Skeletal muscle cell (primary cell): ENCODE measurements at places on chromosomes 1 and 21.
A peak's percentile ranks its signal among the peaks of the same experiment; 100 is the strongest.

DNA sequence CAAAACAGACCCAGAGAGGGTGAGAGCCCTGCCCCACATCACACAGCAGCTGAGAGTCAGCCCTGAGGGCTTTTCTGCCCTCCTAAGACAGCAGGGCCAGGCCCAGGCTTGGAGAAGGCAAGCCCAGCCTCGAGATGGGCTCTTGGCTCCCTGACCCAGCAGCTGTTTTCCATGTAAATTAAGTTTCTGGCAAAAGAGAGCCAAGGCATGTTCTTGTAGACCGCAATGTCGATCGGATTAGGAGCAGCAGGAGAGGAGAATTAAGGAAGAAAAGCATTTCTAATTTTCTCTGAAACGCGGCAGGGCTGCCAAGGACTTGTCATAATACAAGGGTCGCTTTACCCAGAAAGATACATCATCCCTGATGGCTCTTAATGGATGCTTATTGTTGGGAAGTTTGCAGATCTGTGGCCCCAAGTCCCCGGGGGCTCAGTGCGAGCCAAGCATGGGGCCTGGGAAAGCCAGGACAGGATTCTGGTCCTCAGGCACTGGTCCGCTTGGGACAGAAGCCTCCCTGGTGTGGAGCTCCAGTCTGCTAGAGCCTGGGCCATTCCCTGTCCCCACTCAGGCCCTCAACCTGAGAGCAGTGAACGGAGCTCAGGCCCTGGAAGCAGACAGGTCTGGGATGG, 62.8 kb downstream of the DMRTB1 start:
- no peak for DNase-seq

- DNase-seq, result no peak
These were observed 45.5 kb downstream of the TOR3A start for GRCh38 chr1:179127163-179127895.

DNA sequence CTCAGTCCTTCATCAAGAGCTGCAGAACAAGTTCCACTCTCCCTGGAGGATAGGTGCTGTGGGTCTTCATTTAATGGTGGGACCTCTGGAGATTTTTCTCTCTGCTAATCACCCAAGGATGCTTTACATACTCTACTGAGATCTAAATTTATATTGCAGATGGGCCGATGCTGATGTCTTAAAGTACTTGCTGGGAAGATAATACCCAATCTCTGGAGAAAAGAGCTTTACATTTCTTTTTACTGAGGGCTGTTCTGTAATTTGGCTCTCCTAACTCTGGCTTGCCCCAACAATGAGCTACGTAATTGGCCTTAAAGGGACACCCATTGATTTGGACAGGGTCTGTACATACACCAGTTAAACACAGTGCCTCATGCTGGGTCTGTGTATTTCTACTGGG, 86.9 kb downstream of the ST6GALNAC3 start:
- DNase-seq, result no peak

DNA sequence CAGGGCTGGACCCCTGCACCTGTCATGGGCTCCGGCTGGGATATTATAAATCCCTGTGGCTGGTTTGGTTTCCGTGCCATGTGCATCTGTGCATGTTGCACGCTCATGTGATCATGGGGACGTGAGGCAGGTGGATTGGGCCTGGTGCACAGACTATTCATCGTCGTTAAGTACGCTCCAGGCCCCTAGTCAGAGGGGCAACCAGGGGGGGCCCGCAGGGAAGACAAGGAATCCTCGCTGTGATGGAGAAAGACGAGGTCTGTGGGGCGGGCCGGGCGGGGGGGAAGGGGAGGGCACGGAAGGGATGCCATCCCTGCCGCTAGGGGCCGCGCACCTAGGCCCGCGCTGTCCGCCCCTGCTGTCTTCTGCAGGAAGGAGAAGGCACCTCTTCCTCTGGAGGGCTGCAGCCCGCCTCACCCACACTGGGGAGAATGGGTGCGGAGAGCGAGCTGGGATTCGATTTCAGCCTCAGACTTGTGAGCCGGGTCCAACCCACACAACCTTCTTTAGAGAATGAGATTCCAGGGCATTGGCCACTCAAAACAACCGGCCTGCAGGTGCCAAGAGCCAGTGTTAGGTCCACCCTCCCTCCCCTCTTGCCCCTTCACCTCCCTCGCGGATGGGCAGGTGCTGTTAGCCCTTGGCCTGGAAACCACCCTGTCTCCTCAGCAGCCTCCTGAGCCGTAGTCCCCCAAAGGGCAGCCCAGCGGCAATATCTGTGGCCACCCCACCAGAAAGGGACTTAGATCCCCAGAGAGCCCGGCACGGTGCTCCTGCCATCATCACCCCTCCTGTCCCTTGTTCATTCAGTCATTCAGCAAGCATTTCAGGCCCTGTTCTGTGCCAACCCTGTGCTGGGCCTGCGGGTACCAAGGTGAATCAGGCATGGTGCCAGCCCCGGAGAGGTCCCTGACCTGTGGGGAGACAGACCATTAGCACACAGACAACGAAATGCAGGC, 950 bp upstream of the LRP8 start:
- DNase-seq, result no peak

DNA sequence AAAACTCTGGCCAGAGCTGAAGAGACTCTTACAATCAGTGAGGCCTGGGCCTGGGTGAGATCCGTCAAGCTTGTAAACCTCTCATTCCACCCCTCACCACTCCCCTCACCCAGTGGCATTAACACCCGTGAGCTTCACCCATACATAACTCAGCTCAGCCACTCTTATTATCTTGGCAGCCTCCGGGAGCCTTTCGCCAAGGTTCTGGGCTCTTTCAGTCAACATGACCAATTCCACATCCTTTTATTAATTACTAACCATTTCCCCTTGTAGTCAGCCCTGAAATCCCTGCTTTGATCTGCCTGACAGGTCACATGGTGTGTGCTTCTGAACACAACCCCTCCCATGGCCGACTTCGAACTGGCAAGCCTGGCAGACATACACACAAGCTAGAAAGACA, 134.8 kb downstream of the SETD4 start:
- DNase-seq, result no peak

DNA sequence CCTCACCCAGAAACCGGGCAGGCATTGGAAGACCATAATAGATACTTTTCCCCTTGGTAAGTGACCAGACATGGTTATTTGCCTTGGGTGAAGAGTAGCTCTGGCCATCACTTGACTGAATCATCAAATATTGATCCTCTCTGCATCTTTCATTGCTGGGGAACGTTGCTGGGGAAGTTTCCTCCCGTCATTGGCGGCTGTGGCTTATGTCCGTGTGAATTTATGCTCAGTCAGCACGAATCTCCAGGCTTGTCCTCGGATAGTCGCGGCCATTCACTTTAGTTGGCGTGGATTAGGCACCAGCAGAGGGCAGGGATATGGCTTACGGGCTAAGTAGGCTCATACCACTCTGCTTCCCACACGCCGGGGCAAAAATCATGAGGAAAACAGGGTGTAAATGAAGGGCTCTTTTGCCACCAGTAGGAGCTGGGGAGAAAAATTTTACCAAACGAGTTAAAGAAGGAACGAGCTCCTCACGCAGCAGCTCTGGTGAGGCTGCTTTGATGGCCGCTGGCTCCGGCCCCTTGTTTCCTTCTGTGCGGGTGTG, 473.4 kb downstream of the CAMTA1 start:
- no peak for DNase-seq

DNA sequence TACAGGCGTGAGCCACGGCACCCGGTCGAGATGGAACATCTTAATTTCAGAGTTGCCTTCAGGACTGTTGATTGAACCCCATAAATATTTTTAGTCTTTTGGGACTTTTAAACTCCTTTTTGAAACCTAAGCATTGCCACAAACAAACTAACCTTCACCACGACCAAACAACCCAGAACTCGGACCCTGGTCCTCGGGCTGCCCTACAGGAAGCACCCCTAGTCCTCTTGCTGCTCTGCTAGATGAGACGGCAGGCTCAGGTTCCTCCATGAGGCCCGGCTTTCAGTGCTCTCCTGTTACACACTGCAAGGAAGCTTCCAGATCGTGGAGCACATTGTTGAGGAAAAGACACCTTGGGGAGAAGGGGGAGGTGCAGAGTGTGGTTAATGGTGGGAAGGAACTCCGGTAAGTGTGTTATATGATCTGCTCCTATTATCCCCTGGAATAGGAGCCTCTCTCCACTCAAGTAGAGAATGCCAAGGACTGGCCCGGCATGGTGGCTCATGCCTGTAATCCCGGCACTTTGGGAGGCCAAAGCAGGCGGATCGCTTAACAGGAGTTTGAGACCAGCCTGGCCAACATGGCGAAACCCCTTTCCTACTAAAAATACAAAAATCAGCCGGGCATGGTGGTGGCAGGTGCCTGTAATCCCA, 5.7 kb downstream of the EPHX1 start:
- no peak for DNase-seq

DNA sequence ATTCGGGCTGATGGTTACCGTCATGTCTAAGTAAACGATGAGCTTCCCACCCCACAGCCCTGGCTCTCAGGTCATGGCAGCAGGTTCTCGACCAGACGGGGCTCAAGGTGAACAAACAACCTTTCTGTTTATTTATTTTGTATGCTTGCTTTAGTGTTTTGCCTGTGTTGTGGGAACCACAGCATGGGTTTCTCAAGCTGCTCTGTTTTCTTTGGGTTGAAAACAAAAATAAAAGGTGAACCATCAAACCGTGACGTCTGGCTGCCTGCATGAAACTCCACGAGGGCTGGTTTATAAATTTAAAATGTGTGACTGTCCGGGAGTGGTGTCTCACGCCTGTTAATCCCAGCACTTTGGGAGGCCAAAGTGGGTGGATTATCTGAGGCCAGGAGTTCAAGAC, 28.0 kb downstream of the TMEM51 start:
- DNase-seq, result no peak

- DNase-seq, result no peak
These were observed 127.7 kb upstream of the ZBTB40 start for GRCh38 chr1:22323846-22324504.

DNA sequence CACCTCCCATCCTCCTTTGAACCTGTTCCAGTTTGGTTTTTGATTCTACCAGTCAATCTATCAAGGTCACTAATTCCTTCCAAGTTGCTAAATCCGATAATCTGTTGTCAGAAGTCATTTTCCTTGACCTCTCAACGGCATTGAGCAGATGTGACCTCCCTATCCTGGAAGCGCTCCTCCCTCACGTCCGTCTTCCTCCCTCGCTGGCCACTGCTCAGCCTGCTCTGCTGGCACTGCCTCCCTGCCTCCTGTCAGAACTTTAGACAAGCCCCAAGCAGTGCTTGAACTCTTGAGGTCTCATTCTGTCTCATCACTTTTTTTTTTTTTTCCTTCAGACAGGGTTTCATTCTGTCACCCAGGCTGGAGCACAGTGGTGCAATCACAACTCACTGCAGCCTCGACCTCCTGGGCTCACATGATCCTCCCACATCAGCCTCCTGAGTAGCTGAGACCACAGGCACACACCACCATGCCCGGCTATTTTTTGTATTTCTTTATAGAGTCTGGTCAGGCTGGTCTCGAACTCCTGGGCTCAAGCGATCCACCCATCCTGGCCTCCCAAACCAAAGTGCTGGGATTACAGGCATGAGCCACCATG, 4.4 kb upstream of the ACOT7 start:
- DNase-seq, result no peak

GRCh38 chr1:204992998-204993314, 50.1 kb upstream of the CNTN2 start:
- DNase-seq, result no peak

DNA sequence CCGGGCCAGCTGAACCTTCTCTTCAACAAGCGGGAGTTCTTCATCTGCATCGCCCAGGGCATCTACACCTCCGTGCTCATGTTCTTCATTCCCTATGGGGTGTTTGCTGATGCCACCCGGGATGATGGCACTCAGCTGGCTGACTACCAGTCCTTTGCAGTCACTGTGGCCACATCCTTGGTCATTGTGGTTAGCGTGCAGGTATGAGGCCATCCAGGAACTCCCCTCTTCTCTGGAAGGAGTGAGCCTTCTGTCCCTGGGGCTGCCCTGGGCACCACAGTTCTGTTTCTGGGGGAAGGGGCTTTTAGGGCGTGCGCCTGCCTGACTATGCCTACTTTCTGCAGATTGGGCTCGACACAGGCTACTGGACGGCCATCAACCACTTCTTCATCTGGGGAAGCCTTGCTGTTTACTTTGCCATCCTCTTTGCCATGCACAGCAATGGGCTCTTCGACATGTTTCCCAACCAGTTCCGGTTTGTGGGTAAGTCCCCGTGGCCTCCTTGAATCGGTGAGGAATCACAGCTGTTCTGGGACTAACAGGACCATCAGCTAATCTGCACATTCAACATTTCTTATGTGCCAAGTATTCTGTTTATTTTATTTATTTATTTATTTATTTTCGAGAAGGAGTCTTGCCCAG, 21.1 kb downstream of the ATP8B2 start:
- DNase-seq, result no peak

DNA sequence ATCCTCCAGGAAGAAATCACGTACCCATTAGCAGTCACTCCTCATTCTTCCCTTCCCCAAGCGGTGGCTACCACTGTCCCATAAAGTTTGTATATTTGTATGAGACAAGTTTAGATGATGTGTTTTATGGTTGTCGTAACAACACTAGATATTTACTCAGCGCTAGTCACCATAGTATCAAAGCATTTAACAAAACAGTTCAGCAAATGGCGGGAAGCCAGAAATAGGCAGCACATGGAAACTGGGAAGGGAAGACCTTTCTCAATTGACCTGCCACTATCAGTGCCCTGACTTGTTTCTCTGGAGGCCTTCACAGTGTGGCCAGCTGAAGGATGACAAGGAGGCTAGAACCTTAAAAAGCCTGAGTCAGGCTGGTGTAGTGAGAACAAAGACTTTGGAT, 31.1 kb downstream of the CNST start:
- DNase-seq, result peak; percentile 63

- peak; percentile 98 for DNase-seq
These were observed 115.7 kb upstream of the IPO9 start for GRCh38 chr1:201713086-201713810.

DNA sequence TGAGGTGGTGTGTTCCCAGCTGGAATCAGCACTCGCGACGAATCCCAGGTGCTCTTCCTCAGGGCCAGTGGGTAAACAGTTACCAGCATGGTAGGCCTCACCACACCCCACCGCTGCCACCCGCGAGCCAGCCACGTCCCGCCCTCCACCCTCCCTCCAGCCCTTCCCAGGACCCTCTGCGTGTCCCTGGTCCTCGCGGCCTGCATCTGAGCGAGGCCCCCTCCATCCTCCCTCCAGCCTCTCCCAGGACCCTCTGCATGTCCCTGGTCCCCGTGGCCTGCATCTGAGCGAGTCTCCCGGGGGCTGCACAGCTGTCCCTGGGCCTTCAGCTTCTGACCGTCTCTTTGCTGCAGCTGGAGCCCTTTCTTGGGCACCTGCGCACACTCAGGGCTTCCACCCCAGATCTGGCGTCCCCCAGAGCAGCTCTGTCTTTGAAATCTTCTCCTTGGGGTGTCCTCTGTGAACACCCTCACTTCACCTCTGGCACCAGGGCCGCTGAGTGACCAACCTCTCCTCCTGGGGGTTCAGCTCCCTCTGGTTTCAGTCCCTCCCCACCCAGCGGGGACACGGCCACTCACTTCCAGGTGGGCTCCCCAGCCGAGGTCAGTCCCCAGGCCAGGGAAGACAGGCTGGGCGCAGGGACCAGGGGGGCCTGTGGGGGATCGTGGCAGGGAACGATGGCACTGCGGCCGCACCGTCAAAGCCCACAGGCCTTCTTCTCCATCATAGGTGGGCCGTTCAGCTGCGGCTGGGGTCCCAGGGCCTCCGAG, 57.8 kb upstream of the COL6A2 start:
- DNase-seq, result no peak

GRCh38 chr21:38495696-38496095, 2.6 kb downstream of the ERG start:
- no peak for DNase-seq
